A549 treated with AZD2906 at 1 μM for 4 hours (cell line): ENCODE measurements at places on chromosomes 4 and X. TPM values are rescaled to one million over a fixed set of nuclear protein-coding genes. Genes with fewer than 3 reads are reported as not detected.

Gene TCEAL7
- total RNA-seq: not detected in 5 replicates

Gene DRD5
- total RNA-seq: not detected in 5 replicates

Gene PRDM5
- 3.9 to 4.9 TPM (median 4.2 TPM) in 5 replicates for total RNA-seq

Gene TXLNG
- 12.9 to 16.2 TPM (median 14.4 TPM) in 5 replicates for total RNA-seq

Gene ABCD1
- total RNA-seq: 2.6 to 4.2 TPM (median 3.9 TPM) in 5 replicates

Gene TSPAN5
- total RNA-seq: 11.1 to 12.0 TPM (median 11.7 TPM) in 5 replicates

Gene RAB33A
- 0.07 to 0.32 TPM (median 0.18 TPM) in 5 replicates for total RNA-seq

Gene CENPE
- 4.8 to 7.4 TPM (median 7.2 TPM) in 5 replicates for total RNA-seq

Gene LDB2
- total RNA-seq: not detected in 5 replicates

Gene HSFX4
- 0.11 to 0.17 TPM in 2 of 5 replicates, not detected in the others for total RNA-seq
